Left ventricle myocardium inferior (tissue), 1 donor: ENCODE measurements at places on chromosomes 6 and 20.

DNA sequence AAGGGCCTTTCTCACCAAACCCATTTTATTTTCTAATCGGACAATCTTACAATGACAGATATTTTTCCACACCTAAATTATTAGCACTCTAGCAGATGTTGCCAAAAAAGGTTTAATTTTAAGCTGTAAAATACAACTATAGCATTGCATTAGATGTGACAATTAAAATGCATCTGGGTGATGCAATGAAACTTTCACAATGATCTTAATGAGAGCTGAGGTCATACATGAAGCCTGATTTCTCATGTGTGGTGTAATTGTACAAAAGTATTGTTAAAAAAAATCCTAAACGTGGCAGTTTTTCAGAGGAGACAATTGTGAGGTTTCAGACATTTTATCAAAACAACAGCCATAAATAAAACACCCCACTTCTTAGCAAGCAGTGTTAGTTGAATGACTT, 606.0 kb downstream of the HDGFL1 start:
- no peak for DNase-seq

DNA sequence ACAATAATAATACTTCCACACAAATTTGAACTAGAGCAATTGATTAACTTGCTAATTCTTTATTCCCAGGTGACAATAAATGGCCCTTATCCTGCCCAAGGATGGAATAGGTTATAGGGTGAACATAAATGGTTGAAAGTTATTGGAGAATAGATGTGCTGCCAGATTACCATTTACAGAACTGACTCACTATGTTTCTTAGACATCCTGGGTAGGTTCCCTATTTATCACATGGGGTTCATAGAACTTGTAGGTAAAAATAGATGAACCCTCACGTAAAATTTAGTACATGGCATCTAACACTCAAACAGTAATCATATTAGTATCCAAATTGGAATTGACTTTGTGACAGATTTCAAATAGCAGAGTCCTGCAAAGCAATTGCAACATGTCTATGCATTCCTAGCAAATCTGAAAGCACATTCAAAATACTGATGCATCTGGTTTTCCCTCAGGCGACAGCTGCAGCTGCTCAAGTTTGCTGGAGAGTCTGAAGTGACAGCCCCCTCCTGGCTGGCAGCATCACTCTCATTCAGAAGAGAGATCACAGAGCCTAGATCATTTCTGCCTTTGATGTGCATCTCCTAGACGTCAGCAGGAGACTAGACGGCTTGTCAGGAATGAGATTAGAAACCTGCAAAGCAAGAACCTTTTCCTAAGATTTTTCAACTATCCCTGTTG, 80.2 kb upstream of the RNF217 start:
- DNase-seq: peak; percentile 17

- no peak for DNase-seq
Observed at GRCh38 chr20:12715371-12715770, 293.4 kb upstream of the SPTLC3 start.

- no peak for DNase-seq
Observed at GRCh38 chr6:141398949-141399348, 733.8 kb upstream of the GJE1 start.

DNA sequence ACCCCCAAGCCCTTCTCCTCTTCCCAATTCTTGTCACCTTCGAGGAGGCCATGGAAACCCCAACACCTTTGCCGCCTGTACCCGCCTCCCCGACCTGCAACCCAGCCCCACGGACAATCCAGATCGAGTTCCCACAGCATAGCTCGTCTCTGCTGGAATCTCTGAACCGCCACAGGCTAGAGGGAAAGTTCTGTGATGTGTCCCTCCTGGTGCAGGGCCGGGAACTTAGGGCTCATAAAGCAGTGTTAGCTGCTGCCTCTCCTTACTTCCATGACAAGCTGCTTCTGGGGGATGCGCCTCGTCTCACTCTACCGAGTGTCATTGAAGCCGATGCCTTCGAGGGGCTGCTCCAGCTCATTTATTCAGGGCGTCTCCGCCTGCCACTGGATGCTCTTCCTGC, 675 bp downstream of the ZBTB9 start:
- DNase-seq: no peak

DNA sequence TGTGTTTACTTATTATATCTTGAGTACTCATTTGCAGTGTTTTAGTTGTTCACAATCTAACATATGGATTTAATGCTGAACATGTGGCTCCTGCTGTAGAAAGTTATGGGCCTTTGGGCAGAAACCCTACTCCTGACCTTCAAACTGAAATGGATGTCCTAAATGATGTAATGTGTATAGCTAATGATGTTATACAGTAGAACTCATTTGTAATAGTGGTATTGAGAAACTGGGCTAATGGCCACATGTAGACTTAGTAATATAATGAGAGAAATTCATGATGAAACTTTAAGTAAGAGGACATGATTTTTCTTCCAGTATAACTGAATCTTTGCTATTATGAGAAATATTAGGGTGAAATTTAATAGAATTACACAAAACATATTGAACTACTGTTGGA, 121.3 kb upstream of the PTPRK start:
- DNase-seq: no peak

- no peak for DNase-seq
Observed at GRCh38 chr20:16612706-16613105, 39.5 kb upstream of the KIF16B start.

DNA sequence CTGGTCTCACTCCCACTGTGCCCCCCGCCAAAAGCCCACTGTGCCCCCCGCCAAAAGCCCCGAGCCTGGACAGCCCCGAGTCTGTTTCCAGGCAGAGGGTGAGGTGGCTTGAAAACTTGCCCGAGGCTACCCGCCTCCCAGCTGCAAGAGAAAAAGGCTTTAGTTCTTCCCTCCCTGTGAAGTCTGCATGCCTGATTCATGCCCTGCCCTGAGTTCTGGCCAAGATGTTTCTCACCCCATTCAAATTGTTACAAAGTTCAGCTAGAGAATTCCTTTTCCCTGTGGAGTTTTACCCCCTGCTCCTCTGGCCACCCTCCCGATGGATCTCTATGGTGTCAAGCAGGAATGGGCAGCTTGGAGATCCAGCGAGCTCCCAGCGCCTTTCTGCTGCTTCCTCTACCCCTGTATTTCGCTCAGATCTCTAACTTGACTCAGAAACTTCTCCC, 298.8 kb upstream of the MAP3K7 start:
- no peak for DNase-seq
